ENCODE measurements at places on chromosomes 7 and 10.

DNA sequence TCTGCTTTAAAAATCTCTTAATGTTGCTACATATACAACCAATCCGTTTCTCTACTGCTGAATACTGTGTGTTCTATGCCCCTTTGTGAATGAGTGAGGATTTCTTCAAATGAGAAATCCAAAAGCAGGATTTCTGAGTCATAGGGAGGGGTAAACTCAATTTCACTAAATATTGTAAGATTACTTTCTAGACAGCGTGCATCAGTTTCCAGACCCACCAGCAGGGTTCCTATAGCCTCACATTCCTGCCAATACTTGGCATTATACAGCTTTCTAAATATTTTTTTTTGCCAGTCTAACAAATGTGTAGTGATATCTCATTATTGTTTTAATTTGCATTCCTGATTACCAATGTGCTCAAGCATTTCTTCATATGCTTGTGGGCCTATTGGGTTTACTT is 35.5 kb downstream of the GPR158 start:
- no peak for DNase-seq

- DNase-seq, result no peak
Observed at GRCh38 chr10:1516492-1517165, 220.7 kb downstream of the ADARB2 start.

GRCh38 chr10:25978771-25979170 is 44.7 kb downstream of the MYO3A start:
- DNase-seq, result no peak

DNA sequence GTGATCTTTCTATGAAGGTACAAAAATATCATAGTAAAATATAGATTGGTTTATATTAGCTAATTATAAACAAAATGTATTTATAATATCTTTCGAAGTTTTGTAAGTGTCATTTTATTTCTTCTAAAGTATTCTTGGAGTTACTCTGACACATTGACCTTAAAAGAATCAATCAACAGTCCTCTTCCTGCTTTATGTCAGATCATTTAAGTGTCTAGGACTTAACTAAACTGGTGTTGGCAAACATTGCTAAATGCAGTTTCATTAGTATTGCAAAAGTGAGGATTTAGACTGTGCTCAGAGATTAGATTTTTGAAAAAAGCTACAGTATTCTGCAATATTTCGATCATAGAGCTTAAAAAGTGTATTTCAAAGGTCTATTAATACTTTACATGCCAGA is 10.3 kb downstream of the GLCCI1 start:
- no peak for DNase-seq

- no peak for DNase-seq
Observed at GRCh38 chr7:107958764-107959526, 44.0 kb downstream of the LAMB1 start.
